Skeletal muscle tissue (tissue), 5 donors: ENCODE measurements at places on chromosomes 1 and 21. TPM values are rescaled to one million over a fixed set of nuclear protein-coding genes. Genes with fewer than 3 reads are reported as not detected.

Gene NCMAP
- 0.52 TPM for total RNA-seq

Gene TFF3
- 5.2 TPM for total RNA-seq

Gene TTLL10
- total RNA-seq = not detected

Gene PDE9A
- total RNA-seq = 1.6 TPM
